ENCODE measurements at places on chromosomes 7 and 10.

- DNase-seq, result no peak
Measured at GRCh38 chr10:76977046-76977445, 660.6 kb downstream of the KCNMA1 start.

DNA sequence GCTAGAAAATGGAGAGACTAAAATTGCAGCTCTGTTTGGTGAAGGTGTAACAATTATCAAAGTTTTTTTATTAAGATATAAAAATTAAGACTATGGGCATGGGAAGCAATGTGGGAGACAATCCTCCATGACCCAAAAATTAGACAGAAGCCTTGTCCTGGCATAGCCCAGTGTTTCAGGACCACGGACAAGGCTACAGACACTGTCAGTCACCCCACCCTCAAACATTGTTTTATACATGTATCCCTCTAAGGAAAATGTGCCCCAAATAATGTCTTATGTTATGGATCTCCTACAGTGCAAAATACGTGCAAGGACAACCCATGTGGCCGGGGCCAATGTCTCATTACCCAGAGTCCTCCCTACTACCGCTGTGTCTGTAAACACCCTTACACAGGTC lies 24.0 kb downstream of the HABP2 start:
- no peak for DNase-seq

GRCh38 chr10:62578301-62578700 lies 204.1 kb downstream of the ZNF365 start:
- DNase-seq, result no peak

DNA sequence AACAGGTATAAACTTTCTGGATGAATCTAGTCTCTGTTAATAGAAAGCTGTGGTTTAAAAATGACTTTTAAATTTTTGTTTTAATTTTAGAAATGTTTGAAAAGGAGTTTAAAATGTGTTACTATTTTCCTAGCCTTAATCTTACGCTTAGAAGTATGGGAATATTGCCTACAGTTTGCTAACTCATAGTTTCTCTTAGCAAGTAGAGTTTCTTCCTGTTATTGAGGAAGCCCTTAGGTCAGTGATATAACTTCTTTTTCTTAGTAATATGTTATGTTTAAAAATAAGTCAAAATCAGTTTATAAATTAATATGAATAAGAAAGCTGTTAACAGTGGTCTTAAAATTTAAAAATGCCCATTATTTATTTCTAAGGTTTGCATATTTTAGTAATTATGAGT lies 3.1 kb downstream of the STARD3NL start:
- DNase-seq, result no peak

DNA sequence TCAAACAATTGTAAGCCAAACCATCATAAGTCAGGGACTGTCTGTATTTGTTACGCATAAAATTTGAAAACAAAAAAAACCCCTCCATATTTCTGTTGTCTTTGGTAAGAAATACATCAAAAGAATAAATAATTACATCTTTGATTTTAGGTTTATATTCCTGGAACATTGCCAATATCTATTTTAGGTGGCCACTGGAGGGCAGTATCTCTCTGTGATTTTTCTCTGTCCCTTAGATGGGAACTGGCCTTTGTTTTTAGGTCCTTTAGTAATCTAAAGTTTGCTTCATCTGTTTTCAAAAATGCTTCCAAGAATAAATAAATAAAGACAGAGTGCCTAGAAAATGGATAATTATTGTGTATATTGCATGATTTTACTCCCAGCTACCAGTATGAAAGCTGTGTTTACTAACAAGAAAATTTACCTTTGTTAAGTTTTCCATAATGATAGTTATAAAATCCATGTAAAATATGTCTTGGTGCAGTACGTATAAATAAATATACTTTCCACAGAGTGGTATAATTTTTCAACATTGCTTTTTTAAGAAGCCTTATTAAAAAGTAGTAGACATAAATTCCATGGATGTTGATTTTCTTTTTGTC lies 64.2 kb downstream of the PHYHIPL start:
- DNase-seq, result peak; percentile 3

DNA sequence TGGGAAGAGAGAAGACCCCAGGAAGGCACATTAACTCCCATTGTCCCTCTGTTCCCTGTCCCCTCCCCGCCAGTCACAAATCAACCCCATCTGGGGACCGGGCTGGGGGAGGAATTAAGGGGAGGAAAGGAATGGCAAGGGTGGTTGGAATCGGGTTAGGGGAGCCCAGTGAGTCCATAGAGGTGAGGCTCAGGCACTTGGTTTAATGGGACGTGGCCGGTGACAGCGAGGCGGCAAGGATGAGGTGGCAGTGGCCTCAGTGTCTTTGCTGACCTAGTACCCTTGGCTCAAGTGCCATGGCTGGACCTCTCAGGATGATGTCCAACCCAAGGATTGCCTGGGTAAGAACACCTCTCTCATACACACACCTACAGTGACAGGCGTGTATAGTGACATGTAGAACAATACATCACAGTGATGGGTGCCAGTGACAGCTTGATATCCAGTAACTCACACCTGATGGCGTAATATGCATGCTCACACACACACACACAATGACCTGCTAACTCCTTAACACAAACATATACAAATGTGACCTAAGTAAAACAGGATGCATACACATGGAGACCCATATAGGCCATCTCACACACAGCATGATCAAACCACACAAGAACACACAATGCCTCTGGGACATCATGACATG lies 12.3 kb downstream of the KCNIP2 start:
- DNase-seq, result no peak

DNA sequence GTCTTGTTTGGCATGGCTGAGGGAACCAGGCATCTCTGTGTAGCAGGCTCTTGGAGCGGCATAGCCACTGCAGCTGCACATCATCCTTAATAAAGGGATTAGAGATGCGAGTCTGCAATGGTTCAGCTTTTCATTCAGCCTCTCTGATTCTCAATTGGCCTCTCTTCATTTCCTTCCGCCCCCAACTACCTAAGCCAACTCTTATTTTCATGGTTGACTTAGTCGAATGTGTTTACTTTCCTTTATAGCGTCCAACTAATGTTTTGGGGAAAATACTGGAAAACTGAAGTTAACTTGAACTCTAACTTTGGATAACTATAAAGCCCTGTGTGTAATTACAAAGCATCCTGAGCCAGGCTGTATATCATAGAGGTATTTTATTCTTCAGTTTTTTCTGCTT lies 202.2 kb upstream of the KIAA1217 start:
- DNase-seq, result no peak

DNA sequence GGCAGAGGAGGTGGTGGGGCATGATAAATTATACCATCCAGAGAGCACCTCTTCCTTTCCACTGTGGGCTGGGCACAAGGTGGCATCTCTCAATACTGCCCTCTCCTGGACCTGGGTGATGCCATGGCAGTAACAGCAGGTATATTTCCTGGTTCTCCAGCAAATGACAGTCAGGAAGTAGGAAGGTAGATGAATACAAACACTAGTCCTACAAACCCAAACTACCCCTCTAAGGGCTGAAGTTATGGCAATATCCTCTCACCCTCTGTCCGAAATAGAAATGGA lies 1004.9 kb downstream of the KCNMA1 start:
- DNase-seq, result peak; percentile 75

GRCh38 chr7:99677013-99677647 lies 2.7 kb downstream of the CYP3A5 start:
- DNase-seq, result no peak

Data from DMS153 (cell line).